NCI-H2081 (cell line): ENCODE measurements at places on chromosomes 11 and 22.
A peak's percentile ranks its signal among the peaks of the same experiment; 100 is the strongest.

DNA sequence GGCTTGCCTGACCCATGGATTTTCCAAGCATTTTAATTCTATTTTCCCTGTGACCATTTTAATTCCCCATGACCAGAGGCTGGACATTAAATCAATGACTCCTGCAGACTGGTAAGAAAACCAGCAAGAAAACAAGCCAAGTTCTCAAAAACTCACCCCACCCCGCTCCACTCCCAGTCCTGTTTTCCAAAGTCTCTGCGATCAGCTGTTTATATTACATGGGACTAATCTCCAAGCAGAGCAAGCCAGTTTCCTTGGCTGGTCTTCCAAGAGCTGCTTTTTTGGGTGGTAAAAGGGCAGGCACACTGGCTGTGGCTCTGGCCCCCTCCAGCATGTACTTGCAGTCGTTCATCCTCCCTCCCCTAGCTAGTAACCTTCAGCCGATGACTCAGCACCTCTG lies 97.9 kb downstream of the RRAS2 start:
- DNase-seq: no peak

DNA sequence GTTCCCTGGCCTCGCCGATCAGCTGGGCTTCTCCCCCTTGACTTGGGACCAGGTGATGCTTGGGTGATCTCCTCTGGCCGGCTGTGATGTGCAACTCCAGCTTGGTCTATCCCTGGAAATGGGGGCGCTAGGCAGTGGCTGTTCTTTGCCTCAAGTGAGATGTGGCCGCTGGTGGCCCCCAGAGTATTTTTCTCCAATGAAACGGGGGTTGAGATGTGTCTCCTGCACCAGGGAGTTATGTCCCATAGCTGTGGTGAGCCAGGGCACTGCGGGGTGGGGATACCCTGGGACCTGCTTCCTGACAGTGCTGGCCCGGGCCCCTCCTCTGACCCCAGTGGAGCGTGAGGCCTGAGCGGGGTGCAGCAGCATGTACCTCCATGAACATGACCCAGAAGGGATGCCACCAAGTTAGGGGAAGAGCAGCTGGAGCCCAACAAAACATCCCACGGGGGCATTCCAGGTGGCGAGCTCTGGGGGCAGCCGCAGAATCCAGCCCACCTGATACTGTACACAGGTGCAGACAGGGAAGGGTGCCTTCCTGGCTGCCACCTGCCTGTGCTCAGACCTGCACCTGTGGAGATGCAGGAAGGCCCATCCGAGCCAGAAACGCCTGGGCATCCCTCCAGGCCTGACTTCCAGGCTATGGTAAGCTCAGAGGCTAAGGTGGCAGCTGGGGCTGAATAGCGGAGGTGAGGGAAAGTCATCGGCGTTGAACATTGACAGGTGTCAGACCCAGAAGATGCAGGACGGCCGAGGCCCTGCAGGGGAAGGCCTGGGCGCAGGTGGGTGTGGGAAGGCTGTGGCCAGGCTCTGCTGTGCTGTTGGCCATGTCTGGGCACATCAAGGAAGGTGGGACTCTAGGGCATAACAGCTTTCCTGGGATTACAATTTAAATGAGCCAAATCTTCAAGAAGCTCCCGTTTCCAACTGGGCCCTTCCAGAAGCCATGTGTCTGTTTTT lies 97.3 kb downstream of the CTTN start:
- DNase-seq: peak; percentile 68

GRCh38 chr11:65390099-65390941 lies 3.9 kb downstream of the FRMD8 start:
- DNase-seq: no peak

GRCh38 chr11:119218141-119218878 lies 12.2 kb downstream of the CBL start:
- DNase-seq: no peak

DNA sequence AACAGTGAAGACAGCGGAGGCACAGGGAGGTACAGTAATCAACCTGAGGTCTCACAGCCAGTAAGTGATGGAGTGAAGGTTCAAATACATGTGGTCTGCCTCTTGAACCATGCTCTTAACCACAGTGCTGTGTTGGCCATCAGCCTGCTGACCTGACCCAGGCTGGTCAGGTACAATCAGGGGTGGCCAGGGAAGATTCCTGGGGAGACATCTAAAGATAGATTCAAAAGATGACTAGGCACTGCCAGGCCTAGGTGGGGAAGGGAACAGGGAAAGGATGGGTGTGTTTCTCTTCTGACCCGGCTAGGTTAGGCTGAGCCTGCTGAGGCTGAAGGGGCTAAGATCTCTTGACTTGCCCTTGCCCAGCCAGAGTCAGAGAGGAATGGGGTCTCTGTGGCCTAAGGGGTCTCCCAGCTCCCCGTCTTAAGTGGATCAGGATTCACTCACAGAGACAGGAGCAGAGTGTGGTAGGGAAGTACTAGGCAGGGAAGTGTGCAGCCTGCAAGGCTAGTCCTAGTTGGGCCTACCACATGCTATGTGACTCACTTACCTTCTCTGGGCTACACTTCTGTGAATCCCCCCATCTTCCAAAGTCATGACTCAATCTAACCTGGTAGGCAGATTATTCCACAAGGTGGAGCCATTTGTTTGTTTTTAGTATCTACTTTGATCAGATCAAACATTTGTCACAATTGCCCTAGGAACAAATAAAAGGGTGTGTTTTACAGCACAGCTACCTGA lies 10.4 kb upstream of the SREBF2 start:
- DNase-seq: peak; percentile 66

GRCh38 chr22:26585104-26585790 lies 4.7 kb downstream of the TPST2 start:
- no peak for DNase-seq

DNA sequence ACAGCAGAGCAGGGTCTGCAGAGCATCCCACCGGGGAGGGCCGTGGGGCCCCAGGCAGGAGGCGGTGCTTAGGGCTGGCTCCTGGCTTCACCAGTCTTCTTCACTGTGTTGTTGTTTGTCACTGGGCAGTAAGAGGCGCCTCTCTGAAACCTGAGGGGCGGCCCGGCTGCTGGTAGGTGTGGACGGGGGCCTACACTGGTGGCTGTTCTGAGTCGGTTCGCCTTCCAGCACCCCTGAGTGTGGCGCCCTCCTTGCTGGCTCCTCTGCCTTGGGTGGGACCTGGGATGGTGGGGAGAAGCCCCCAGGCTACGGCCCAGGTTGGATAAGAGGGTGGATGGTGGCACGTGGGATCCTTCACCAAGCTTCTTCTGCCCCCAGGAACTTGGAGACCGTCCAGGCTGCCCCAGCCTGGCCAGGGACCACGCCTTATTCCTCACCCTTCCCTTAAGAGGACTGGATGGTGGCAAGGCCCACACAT lies 10.4 kb upstream of the GRAMD4 start:
- DNase-seq: no peak

GRCh38 chr11:88348870-88349269 lies 11.3 kb upstream of the CTSC start:
- DNase-seq: no peak

DNA sequence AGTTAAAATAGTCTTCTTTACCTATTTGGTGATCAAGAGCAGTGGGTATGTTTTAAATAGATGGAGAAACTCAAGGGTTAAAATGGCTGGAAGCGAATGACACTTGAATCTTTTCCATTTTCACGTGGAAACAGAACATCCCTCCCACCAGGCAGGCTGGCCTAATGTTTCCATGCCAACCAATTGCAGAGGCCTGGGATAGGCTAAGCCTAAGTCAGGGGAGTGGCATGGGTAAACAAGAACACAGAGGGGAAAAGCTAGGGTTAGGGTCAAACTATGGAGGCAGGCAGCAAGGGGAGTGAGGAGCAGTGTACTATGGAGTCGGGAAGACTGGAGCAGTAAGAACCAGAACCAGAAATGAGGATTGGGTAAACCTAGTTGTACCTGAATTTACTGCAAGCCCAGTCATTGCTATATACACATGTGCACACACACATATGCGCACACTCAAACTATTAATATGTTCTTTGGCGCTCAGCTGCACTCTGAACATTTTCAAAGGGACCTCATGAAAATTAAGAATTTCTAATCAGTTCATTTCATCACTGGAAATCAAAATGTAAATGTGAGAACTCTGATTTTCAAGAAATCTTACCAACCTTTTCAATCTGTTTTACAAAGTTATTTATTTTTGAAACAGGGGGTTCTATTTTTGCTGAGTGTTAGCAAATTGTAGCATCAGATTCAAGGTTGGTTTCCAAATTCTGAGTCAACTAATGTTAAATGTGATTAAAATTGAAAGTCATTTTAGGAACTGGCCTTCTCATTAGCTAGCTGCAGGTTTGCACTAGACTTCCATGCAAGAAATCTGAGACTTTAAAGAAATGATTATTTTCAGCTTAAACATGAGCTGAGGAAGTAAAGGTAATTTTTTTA lies 327.0 kb upstream of the CCDC90B start:
- DNase-seq: peak; percentile 39

DNA sequence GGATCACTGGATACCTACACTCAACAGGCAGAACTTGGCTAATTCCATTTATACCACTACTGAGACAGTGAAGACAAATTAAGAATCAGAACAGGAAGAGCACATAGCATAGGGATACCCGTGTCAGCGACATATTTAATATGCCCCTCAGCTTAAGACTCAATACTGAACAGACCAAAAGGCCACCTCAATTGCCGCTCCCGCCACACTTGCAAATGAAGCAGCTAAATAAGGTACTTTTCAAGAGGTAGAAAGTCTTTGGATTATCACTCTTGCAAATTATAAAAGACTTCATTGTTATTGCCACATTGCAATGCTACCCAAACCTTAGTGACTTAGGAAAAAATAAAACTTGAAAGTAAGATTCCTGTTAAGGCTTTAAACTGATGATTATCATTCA lies 3.1 kb downstream of the DDX17 start:
- no peak for DNase-seq

GRCh38 chr22:17818649-17819048 lies 44.4 kb upstream of the BID start:
- DNase-seq: no peak

GRCh38 chr22:25360411-25360810 lies 141.0 kb downstream of the CRYBB2 start:
- DNase-seq: no peak

DNA sequence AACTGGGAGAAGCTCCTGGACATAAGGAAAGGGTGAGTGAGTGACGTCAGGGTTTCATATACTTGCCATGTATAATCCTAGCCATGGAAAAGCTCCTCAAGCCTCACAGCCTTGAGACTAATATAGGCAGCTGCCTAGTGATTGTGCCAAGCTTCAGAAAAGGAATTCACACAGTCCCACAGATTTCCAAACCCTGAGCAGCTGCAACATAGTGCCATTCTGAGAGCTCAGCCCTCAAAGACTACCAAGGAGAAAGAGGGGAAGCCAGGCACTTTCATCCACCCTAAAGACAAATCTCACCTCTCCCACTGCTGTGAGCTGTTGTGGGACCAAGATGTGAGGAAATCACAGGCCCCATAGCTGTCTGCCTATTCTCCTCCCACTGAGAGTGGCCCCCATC lies 707.9 kb upstream of the ANO5 start:
- no peak for DNase-seq

GRCh38 chr22:36052505-36052941 lies 23.9 kb upstream of the RBFOX2 start:
- no peak for DNase-seq
